ENCODE measurements at places on chromosomes 12 and 14.

DNA sequence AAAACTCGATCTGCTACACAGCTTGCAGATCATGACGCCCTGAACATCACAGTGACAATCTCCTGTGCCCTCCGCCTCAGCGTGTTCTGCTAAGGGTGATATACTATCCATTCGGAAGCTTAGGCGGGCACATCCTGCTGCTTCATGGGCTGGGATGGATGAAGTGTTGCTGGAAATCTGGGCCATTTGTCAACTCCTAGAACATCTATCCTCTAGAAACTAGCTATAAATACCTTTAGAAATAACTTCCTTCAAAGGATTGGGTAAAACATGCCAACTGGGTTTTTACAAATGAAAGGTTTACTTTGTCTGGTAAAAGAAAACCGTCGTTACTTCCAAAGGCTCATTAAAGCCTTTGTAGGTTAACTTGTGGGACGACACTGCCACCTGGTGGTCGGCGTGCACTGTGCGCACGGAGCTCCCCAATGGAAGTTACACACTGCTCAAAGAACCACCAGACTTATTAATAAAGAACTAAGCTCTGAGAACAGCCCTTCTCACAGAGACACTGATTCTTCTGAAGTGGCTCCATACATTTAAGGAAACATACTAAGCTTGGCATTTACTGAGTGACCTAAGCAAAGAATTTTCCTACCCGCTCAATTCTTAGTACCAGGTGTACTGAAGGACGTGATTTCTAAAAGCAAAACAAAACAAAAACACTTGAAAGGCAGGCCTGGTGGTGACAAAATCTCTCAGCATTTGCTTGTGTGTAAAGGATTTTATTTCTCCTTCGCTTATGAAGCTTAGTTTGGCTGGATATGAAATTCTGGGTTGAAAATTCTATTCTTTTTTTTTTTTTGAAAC lies 21.6 kb upstream of the CACNA2D4 start:
- DNase-seq, result peak; percentile 83

- no peak for DNase-seq
Observed at GRCh38 chr12:57965766-57966165, 24.4 kb downstream of the ATP23 start.

DNA sequence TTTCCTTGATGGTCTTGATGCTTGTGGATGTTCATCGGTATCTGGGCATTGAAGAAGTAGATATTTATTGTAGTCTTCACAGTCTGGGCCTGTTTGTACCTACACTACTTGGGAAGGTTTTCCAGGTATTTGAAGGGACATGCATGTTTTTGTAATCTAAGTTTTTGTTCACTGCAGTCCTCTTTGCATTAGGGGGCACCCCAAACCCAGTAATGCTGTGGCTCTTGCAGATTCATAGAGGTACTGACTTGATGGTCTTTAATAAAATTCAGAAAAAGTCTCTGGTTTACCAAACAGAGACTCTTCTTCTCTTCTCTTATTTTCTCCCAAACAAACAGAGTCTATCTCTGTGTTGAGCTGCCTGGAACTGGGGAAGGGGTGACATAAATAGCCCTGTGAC lies 150.9 kb upstream of the SLC16A7 start:
- DNase-seq, result no peak

DNA sequence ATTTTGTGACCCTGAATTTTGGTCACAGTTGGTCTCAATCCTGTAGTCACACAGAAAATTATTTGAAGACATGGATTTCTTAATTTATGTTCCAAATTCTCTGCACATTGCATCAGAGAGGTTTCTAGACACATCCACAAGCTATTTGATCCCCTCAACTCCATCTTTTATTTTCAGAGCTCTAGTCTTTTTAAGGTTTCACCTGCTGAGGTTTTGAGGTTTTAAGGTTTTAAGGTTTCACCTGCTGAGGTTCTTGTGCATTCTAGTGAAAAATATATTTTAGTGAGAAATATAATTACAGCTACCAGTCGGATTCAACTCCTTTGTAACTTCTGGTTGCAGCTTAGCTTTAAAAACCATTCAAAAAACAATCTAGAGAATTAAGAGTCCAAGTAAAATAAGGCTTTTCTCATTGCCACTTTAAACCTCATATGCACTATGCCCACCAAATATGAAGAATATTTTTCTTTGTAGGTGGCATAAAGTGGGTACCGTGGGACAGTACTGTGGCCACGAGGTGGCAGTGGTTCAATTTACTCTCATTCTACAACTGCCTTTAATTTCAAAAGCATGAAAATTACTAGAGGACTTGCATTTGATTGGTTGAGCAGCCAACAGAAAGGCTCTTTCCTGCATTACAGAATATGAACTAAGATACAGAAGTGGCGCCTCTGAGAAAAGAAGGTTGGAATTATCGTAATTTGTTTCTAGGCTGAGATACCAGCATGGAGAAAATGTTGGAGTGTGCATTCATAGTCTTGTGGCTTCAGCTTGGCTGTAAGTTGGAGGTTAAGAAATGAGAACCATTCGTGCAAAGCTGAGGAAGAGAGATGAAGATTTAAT lies 366.5 kb upstream of the OR4E1 start:
- peak; percentile 36 for DNase-seq

GRCh38 chr14:59022144-59022543 lies 166.3 kb upstream of the DAAM1 start:
- no peak for DNase-seq

GRCh38 chr12:77697126-77697525 lies 133.6 kb upstream of the NAV3 start:
- no peak for DNase-seq
